ENCODE measurements at places on chromosomes 1 and 21.

DNA sequence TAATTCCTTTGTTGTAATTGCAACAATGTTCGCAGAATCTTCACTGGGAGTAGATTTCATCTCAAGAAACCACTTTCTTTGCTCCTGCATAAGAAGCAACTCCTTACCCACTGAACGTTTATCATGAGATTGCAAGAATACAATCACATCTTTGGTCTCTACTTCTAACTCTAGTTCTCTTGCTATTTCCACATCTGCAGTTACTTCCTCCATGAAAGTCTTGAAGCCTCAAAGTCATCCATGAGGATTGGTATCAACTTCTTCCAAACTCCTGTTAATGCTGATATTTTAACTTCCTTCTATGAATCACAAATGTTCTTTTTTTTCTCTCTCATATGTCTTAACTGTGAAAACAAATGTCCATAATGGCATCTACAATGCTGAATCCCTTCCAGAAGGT lies 118.6 kb upstream of the RAB4A start:
- DNase-seq: no peak

DNA sequence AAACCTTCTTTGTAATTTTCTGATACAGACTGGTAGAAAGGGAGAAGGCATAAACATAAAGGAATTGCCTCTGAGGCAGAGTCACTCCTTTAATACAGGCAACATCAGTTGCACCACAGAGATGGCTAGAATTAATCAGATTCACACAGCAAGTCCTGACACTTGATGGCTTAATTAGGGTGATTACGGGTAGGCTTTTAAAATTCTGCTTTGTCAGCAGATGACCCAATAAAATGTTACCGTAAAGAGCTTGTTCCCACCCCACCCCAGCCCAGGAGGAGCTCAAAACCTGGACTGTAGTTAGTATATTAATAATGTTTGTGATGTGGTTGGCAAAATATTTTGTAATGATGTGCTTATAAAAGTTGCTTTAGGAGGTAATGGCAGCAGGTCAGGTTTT lies 9.3 kb upstream of the BTG3 start:
- no peak for DNase-seq

GRCh38 chr21:16195538-16195910 lies 465.7 kb downstream of the USP25 start:
- no peak for DNase-seq

DNA sequence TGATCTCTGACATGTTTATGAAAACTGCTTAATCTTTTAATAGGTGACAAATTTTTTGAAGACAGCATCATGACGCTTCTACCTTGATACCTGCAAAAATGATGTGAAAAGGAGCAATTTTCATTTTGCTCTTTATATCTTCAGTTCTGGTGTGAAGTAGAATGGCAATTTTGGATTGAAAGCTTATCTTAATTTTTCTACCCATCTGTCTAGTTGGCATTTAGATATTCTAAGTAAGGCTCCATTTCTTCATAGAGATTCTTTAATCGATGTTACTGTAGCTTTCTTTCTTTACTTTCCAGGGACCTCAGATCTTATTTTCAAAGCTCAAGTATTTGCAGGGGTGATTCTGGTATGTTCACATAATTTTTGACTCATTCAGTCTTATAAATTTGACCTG lies 32.3 kb upstream of the GPR52 start:
- DNase-seq: no peak

- DNase-seq: no peak
Measured at GRCh38 chr1:31102501-31102950, 37.0 kb upstream of the PUM1 start.

DNA sequence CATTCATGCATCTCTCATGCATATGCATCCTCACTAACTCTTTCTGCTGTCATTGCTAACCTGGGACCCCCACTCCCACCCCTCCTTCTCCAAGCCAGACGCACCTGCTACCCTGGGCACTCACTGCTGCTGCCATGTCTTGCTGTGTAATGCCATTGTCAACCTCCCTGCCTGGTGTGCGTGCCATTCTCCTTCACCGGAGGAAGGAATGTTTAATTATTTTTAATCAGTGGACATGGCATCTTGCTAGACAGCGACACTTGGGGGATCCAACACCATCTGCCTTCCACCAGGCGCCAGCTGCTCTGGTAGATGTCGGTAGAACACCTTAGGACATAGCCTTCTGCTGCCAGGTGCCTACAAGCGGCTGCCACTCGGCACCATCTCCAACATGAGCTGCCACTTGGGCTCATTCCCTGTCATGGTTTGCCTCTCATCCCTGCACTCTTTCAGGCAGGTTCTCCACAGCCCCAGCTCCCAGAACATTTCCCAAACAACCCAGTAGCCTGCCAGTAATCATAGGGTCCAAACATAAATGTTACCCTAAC lies 306.9 kb downstream of the TTLL7 start:
- no peak for DNase-seq

DNA sequence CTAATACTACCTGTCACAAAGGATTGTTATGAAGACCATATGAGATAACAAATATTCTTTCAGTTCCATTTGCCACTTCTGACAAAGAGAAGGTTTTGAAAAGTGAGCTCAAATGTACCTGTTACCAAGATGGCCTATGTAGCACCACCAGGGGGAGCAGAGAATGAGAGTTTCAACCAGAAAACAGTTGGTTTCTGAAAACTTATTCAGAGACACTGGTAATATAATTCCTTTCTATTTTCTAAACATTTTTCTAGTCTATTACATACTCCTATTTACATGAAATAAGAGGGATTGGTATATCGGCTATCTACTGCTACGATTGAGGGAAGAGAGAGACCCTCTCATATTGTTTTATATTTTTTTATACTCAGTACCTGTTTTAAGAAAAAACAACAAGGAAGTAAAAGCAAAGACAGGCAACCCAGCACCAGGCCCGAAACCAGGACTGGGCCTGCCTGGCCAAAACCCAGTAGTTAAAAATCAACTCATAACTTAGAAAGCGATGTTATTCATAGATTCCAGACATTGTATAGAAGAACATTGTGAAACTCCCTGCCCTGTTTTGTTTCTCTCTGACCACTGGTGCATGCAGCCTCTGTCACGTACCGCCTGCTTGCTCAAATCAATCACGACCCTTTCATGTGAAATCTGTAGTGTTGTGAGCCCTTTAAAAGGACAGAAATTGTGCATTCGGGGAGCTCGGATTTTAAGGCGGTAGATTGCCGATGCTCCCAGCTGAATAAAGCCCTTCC lies 48.3 kb downstream of the IL23R start:
- DNase-seq: peak; percentile 56

DNA sequence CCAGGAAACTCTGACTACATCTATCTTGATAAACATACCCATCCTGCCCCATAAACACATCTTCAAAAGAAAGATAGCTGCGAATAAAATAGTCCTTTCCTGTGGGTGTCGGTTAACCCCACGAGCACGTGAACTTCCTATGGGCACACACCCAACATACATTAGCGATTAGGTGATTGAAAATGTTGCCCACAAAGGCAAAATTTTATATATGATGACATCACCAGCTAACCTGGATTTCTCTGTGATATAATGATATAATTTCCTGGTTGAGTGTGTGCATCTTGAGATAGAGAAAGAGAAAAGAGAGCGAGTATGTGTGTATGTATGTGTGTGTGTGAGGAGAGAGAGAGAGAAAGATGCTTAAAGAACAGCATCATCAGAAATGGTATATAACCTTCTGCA lies 296.1 kb downstream of the PTPRC start:
- peak; percentile 85 for DNase-seq

GRCh38 chr1:161096015-161096414 lies 2.1 kb upstream of the KLHDC9 start:
- no peak for DNase-seq

- no peak for DNase-seq
Measured at GRCh38 chr1:32894019-32894600, 7.1 kb downstream of the TMEM54 start.

DNA sequence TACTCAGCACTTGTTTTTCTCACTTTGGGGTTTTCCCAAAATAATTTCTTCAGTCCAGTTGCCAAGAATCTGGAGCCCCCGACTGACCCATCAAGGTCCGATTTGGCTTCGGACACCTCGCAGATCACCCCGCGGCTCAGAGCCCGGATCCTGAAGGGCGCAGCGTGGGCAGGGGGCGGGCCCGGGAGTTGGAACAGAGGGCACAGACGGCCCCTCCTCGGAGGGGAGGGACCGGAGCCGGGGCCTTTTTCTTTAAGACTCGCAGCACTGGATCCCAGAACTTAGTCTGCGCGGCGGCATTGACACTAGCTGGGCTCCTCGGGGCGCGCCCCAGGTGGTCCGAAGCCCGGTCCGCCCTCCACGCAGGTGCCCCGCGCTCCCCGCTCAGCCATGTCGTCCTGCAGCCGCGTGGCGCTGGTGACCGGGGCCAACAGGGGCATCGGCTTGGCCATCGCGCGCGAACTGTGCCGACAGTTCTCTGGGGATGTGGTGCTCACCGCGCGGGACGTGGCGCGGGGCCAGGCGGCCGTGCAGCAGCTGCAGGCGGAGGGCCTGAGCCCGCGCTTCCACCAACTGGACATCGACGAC lies at the start of gene CBR3:
Gene CBR3 (plus strand): TSS at position 277 of the 588 bp plus-strand sequence. CDS start 114 bp downstream, at position 391.
- DNase-seq: peak; percentile 43

- no peak for DNase-seq
Measured at GRCh38 chr1:223109581-223110026, 33.4 kb downstream of the TLR5 start.

DNA sequence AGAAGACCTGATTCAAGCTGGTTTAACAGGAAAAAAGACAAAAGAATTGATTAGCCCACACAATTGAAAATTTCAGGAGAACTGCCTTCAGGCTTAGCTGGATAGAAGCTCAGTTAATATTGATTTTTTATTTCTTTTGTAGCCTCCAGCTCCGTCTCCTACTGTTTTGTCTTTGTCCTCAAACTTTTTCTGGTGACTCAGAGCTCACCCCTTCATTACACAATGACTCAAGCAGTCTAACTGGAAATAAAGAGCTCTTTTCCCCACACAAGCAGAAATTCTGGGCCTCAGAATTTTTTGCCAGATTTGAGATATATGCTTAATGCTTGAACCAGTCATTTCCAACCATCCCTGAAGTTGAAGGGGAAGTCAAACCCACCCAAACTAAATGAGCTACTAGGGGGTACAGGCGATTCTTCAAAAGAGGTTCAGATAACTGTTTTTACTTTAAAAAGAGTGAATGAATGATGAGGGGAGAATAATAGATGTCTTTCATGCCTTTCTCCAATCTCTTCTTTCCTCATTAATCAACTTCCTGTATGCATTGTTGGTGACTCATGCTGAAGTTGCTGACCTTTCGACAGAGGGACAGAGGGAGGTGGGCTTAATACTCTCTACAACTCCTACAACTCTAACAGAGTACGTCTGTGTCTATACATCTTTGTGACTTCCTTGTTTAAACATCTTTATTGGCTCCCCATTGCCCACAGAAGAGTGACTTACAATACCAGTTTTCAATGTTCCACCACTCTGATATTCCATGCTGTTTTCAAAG lies 6.2 kb upstream of the ACP6 start:
- DNase-seq: no peak

DNA sequence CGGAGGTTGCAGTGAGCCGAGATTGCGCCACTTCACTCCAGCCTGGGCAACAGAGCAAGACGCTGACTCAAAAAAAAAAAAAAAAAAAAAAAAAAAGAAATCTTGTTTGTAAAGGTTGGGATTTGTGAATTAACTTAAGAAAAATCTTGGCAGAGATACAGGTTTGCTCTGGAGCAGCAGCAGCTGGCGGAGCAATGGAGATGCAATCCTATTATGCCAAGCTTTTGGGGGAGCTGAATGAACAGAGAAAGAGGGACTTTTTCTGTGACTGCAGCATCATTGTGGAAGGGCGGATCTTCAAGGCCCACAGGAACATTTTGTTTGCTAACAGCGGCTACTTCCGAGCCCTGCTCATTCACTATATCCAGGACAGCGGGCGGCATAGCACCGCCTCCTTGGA lies 5.6 kb downstream of the ZBTB8B start:
- DNase-seq: no peak

DNA sequence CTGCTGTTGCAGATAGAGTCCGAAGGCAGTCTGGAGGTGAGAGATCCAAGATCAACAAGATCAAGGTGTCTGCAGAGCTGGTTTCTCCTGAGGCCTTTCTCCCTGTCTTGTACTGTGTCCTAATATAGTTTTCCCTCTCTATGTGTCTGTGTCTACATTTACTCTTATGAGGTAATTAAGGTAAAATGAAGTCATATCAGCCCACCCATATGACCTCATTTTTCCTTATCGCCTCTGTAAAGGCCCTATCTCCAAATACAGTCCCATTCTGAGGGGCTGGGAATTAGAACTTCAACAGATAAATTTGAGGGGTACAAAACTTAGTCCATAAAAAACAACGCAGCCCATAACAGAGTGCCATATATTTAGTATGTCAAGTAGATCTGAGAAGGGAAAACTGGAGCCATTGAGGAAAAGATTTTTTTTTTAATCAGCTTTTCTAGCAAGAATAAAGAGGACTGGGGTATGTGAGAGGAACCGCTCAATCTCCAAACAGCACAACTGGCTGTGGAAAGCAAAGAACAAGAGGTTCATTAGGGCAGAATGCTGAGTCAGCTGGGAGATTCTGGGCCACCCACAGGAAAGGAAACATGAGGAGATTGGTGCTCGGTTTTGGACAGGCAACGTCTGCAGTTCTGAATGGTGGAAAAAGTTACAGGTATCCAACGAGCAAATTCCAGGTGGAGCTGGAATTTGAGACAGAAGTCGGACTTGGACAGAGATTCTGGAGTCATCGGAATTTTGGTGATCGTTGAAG lies 65.7 kb downstream of the MAP3K21 start:
- no peak for DNase-seq

GRCh38 chr1:205843036-205843859 lies 6.7 kb downstream of the PM20D1 start:
- DNase-seq: no peak

GRCh38 chr1:6180268-6180706 lies at the start of gene CHD5:
TSS of gene CHD5 (minus strand) at chr1:6180321. CDS start at chr1:6180023, 298 bp downstream.
- no peak for DNase-seq

- no peak for DNase-seq
Measured at GRCh38 chr1:35442734-35443133, 114.5 kb downstream of the KIAA0319L start.

DNA sequence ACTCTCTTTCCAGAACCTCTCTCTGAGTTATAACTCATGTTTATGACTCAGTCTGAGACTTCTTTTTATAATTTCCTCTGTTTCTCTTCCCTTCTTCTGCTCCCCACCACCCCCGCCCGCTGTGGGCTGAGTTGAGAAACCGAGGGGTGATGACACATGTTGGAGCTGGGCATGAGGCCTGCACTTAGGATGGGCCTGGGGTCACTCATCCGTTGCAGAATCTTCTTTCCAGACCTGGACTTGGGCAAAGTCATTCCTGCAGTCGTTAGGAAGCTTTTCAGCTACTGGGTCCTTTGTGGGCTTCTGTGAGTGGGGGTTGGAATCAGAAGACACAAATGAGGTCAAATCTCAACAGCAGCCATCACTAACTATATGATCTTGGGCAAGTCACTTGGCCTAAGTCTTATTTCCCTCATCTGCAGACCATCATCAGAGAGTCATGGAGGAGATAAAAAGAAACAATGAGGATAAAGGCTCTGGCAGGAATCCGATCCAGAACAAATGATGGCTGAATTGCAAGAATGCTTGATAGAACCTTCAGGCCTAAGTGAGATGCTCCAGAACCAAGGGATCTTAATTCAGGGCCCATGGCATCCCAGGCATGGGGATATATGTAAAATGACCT lies 53.4 kb downstream of the RPS6KA1 start:
- DNase-seq: no peak

GRCh38 chr1:54970901-54971300 lies 9.5 kb upstream of the TMEM61 start:
- DNase-seq: no peak

Measured in CD4-positive, alpha-beta T cell treated with Interleukin-17A for 1 hour (primary cell).